Endothelial cell of umbilical vein (primary cell): ENCODE measurements at places on chromosomes 13 and 19. TPM values are rescaled to one million over a fixed set of nuclear protein-coding genes. Genes with fewer than 3 reads are reported as not detected.

DNA sequence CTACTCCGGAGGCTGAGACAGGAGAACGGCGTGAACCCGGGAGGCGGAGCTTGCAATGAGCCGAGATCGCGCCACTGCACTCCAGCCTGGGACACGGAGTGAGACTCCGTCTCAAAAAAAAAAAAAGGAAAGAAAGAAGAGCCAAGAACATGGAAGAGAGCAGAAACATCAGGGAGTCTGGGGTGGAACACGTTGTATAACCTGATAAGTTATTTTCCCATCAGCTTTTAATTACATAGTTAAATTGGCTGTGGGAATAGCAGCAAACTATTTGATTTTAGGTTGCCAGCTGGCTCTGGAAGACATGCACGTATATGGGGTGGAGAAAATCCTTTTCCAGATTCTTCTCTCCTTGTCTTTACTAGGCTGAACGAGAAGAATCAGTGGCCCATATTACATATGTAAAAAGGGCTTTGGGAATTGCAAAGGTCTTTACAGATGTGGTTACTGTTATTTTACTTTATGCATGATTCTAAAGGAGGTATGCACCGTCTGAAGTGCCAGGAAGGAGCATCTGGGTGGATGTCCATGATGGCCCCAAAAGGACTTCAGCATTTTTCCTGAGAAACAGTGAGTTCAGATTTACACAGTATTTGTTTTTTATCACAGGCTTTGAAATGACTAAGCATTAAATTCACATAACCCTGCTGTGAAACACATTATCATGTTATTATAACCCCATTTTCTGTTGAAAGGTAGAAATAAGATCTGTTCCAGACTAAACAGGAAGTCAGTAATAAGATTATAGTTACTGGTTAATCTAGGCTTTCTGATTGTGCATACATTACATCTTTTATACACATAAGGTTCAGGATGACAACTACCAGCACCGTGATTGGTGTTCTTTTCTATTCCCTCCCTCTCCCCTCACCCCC is 4.6 kb upstream of the NAA16 start:
- peak; percentile 63 for DNase-seq

DNA sequence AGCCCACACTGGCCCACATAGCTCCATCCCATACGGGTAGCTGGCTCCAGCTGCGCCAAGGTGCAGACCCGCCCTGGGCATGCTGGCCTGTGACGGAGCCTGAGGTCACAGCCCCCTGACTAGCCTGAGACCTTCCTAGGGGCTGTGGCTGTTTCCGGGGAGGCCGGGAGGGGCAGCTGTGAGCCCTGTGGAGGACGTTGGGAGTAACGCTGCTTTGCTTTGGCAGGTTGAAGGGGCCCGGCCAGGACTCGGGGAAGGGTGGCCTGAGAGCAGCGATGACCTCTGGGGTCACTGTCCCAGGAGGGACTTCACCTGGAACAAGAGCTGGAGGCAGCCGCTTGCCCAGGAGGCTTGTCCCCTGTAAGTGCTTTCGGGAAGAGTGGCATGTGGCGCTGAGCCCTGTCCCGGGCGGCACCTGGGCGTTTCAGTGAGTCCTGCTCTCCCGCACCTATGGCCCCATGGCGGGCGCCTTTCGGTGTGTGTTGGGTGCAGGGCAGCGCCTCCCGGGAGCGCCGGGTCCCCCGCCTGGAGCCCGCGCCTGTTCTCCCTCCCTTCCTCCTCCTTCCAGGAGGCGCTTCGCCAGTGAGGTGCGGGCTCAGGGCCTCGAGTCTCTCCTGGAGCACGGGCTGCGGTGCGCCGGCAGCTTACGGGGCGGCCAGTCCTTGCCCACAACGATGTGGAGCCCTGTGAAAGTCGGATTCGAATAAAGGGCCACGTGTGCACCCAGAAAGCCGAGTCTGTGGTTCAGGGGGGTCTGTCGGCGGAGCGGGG is 1.1 kb upstream of the FAM174C start:
- DNase-seq = no peak

- no peak for DNase-seq
Measured at GRCh38 chr19:12453495-12453894, 12.7 kb upstream of the ZNF443 start.

DNA sequence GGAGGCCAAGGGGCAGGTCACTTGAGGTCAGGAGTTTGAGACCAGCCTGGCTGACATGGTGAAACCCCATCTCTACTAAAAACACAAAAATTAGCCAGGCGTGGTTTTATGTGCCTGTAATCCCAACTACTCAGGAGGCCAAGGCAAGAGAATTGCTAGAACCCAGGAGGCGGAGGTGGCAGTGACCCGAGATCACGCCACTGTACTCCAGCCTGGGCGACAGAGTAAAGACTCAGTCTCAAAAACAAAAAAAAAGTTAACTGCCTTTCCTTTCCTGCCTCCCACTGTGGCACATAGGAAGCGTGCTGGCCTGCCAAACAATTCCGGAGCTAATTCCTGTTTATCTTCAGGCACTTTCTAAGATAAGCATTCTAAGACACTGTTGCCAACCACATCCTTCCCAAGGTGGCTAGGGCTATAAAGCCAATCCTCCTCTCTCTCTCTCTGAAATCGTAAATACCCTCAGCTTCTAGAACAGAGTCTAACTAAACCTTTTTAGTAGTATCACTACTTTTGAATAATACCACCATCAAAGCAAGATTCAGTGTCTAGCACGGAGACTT is 21.6 kb downstream of the SLC25A30 start:
- peak; percentile 84 for DNase-seq

DNA sequence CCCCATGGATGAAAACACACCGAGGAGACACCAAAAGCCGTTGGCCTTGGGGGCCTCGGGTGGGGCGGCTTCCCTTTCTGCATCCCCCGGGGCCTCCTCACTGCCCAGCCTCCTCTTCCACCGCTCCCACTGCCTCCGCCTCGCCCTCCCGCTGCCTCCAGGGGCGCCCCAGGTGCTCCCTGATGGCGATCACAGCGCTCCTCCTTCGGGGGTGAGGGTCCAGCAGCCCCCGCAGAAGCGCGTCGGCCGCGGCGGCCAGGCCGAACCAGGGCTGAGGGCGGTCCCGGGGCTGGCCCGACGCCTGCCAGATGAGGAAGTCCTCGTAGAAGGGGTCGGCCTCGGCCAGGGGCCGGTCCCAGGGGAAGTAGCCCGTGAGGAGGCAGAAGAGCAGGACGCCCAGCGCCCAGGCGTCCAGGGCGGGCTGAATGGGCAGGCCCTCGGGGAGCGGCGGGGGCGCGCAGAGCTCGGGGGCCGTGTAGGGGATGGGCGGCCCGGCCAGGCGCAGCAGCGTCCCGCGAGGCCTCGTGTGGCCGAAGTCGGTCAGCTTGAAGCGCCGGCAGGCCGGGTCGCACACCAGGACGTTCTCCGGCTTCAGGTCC is 7.2 kb downstream of the SBK2 start:
- DNase-seq = no peak

GRCh38 chr19:15466851-15467733 is 2.7 kb upstream of the RASAL3 start:
- peak; percentile 99 for DNase-seq

- peak; percentile 24 for DNase-seq
Measured at GRCh38 chr19:15869109-15869555, 28.7 kb downstream of the CYP4F2 start.

DNA sequence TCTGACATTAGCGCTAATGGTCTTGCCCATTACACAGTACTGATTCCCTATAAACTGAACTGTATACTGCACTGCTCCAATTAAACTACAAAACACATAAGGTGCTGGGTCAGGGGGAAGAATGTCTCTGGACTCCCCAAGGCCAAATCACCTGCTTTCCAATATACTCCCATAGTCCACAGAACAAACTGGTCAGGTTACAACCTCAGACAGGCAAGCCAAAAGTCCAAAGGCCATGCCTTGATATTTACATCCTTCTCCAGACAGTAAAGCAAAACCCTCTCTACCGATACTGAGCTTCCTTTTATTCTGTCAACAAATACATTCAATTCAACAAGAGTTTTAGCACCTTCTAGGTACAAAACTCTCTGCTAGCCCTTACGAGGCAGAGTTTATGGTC is 8.9 kb downstream of the ZNF541 start:
- no peak for DNase-seq

- no peak for DNase-seq
Measured at GRCh38 chr13:75393839-75394520, 88.0 kb downstream of the TBC1D4 start.

DNA sequence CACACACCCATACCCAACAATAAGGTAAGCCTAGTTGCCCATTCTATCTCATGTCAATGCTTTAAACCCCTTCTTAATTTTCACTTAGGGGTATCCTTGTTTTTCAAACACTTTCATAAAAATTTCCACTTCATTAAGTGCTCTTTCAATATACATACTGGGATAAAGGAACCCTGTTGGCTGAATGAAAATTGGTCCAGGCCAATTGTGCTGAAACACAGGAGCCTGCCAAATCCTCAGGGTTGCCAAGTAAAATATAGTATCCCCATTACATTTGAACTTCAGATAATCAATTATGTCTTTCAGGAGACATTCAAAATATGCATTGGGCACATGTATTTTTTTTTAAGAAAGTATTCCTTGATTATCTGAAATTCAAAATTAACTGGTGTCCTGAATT is 1131.1 kb downstream of the SLITRK1 start:
- no peak for DNase-seq

- no peak for DNase-seq
Measured at GRCh38 chr13:51843529-51843928, 1.4 kb downstream of the TMEM272 start.

DNA sequence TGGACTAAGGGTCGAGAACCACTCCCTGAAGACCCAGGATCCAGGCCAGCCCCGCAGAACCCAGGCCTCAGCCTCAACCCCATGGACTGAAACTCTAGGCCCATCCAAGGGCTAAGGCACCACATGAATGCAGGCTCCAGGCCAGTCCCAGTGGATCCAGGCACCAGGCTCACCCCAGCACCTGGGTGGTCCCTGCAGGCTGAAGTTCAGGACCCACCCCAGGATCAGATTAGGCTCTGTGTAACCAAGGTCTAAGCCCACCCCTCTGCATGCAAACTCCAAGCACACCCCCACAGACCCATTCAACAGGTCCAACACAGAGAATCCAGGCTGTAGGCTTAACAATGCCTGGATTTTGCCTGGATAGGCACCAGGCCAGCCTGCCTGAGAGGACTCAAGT is 1876.2 kb downstream of the PCDH9 start:
- DNase-seq = no peak

- DNase-seq = no peak
Measured at GRCh38 chr19:3007975-3008374, 21.1 kb downstream of the TLE2 start.

DNA sequence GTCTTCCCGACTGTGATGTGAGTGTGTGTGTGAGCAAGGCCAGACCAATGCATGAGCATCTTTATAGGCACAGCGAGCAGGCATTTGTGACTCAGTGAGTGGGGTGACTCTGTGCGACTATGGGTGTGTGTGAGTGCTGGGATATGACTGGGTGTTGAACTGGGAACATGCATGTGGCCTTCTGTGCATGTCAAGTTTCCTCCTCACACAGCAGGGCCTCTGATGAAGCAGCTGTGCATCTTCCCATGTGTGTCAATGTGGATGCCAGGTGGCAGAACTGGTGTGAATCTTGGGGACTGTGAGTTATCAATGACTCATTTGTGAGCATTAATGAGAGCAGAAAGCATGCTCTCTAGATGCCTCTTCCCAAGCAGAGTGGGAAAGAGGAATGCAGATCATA is 12.1 kb upstream of the LGALS14 start:
- DNase-seq = no peak

GRCh38 chr13:29749401-29750182 is 100.8 kb downstream of the UBL3 start:
- no peak for DNase-seq

DNA sequence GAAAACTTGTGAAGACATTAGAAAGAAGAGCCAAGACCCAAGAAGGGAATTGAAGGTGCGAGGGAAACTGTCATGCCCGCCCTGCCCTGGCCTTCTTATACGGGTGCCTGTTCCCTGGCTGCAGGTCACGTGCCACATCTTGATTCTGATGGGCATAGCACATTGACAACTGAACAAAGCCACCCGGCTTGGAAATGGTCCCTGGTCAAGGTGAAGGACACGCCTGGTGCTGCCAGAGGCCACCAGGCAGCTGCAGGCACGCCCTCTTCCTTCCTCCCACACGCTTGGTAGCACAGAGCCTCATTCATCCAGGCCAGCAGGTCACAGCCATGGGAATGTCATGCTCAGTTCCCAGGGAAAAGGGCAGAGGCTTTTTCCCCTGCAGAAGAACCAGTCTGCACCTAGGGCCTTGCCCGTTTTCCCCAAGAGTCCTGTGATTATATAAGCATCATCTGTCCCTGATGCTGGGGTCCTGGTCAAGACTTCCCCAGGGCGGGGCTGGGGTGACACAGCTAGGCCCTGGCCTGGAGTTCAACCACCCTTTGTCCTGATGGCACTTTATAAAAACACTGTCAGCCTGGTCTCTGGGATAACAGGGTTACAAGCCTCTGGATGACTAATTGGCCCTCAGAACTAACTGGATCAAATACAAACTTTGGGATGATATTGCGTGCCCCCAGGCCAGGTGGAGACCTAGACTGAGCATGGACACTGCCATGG is 56.0 kb downstream of the CDADC1 start:
- DNase-seq = peak; percentile 17

DNA sequence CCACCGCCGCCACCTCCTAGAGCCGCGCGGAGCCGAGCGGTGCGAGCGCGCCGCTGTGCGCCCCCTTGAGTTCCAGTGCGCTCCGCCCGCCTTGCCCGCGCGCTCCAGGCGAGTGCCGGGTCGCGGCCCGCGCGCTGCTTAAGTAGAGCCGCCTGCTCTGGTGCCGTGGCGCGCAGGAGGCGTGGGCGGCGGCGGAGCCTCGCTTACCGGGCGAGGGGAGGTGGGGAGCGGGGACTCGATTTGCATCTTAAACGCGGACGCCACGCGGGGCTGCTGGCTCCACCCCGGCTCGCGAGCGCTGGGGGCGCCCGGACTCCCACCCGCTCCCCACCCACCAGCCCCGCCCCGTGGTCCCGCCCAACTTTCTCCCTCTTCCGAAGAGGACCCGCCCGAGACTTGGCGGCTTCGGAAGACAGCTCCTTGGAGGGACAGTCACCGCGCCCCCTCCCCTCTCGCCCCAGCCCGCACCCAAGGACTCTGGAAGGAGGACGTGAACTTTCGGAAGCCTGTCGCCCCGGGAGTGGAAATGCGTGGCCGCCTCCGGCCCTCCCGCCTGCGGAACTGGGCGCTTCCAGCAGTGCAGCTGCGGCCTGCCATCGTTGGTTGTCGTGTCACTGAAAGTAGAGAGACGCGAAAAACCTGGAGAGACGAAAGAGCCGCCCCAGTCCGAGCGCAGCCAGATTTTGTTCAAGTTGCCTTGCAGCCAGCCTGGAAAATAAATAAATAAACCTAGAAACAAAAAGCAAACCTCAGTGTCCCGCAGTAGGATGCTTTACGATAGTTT is at the start of gene KCTD12:
Gene KCTD12, minus strand, starts transcription at position 114 of the 784 bp plus-strand sequence. CDS start 257 bp downstream, outside the sequence.
- peak; percentile 91 for DNase-seq

- DNase-seq = no peak
Measured at GRCh38 chr19:51480590-51480989, 2.3 kb downstream of the CEACAM18 start.

- DNase-seq = no peak
Measured at GRCh38 chr13:50576156-50576555, 267.3 kb downstream of the DLEU7 start.

- DNase-seq = no peak
Measured at GRCh38 chr13:45538382-45538781, 73.6 kb downstream of the COG3 start.

GRCh38 chr19:6150289-6150688 is 14.8 kb downstream of the ACSBG2 start:
- peak; percentile 8 for DNase-seq

GDF15 gene
- total RNA-seq = 140 and 165 TPM in 2 replicates

SLAIN1 gene
- 4.3 and 4.5 TPM in 2 replicates for total RNA-seq

AXL gene
- 151 and 172 TPM in 2 replicates for total RNA-seq

SEMA6B gene
- total RNA-seq = 166 and 176 TPM in 2 replicates

ZNF418 gene
- 3.5 and 5.4 TPM in 2 replicates for total RNA-seq

CYP2B6 gene
- total RNA-seq = not detected in 2 replicates

GRK1 gene
- not detected in 2 replicates for total RNA-seq

SLC25A41 gene
- 0.39 TPM in 1 of 2 replicates, not detected in the other for total RNA-seq

CEACAM21 gene
- total RNA-seq = 1.7 and 2.7 TPM in 2 replicates

FXYD7 gene
- total RNA-seq = not detected in 2 replicates
